Retinal pigment epithelial cell (primary cell): ENCODE measurements at places on chromosomes 6 and 20.

DNA sequence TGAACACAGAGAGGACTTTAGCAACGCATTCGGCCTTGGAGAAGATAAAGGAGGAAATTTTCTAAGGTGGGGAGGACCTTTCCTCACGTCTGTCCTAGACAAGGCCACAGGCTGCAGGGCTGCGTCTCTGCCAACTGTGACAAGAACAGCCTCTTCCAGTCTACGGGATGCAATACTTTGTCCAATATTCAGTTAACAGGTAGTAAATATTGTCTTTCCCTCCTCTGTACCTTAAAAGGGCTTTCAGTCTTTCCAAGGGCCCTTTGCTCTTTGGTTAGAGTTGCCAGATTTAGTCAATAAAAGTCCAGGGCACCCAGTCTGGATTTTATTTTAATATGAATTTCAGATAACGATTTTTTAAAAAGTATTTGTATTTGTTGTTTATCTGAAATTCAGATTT, 78.2 kb downstream of the ELOVL4 start:
- DNase-seq, result no peak

DNA sequence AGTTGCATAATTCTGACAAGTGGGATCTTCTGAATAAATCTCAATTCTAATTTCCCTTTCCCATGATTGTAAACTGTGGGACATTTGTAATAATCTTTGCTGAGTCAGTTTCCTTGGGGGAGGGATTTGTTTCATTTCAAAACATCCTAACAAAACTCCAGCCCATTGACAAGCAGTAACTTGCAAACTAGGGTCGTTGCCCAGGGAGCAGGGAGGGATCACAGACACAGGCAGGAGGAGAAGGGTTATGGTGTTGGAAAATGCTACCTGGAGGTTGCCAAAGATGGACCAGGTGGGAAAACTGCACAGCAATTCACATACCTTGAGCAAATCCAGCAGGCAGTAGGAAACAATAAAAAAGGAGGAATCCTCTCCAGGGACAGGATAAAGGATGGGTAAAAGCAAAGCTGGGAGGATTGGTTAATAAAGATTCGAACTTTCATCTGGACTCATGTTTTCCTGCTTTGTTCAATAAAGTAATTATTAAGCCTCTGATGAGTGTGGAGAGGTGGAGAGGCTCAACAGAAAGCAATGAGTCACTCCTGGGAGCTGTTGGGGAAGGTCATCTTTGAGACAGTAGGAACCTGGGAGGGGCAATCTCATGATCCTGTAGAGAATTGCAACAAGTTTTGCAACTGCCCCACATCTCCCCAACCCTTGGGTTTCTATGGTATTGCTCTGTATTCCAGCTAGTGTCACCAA, 87.3 kb upstream of the AKIRIN2 start:
- DNase-seq, result no peak

GRCh38 chr6:55069132-55069781, 105.1 kb upstream of the HCRTR2 start:
- peak; percentile 13 for DNase-seq

- no peak for DNase-seq
Measured at GRCh38 chr6:116741571-116741970, 23.9 kb downstream of the FAM162B start.

DNA sequence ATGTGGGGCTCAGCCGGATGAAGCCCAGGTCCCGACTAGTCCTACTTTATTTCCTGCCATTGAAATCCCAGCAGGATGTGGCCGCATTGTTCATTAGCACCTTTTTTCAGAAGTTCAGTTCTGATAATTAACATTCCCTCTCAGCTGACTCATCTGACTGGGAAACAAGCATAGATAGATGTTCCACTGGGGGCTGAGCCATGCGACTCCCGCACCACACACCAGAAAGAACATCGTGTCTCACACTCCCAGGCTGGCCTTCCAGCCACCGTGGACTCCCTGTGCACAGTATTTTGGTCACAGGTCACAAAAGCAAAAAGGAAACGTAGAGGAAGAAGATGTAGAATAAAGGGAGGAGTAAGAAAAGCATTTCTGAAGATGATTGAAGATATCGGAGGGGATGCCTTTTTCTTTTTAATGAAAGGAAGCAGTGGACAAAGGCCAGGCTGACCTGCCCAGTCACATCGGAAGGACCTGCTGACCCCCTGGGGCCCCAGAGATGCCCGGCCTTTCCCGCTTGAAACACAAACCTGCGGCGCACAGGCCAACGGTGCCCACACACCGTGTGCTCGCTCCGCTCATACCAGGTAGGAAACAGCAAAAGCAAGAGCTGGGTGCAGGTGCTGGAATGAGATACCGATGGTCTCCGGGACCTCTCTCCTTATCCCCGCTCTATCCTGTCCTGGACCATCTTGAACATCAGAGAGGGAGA, 11.8 kb downstream of the RPS6KA2 start:
- no peak for DNase-seq

DNA sequence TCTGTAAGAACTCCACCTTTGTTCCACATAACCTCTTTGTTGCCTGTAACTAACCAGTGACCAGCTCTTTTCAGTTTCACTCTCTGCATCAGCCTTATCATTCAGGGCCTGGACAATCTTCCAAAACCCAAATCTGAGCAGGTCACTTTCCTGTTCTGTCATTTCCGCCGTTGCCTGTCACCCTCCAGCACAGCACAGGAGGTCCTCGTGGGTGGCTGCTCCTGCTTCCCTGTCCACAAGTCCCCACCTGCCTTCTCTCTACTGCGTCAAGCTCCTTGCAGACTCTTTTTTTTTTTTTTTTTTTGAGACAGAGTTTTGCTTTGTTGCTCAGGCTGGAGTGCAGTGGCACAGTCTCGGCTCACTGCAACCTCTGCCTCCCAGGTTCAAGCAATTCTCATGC, 73.9 kb downstream of the MTHFD1L start:
- no peak for DNase-seq

GRCh38 chr20:63567386-63568169, 6.5 kb downstream of the HELZ2 start:
- no peak for DNase-seq

DNA sequence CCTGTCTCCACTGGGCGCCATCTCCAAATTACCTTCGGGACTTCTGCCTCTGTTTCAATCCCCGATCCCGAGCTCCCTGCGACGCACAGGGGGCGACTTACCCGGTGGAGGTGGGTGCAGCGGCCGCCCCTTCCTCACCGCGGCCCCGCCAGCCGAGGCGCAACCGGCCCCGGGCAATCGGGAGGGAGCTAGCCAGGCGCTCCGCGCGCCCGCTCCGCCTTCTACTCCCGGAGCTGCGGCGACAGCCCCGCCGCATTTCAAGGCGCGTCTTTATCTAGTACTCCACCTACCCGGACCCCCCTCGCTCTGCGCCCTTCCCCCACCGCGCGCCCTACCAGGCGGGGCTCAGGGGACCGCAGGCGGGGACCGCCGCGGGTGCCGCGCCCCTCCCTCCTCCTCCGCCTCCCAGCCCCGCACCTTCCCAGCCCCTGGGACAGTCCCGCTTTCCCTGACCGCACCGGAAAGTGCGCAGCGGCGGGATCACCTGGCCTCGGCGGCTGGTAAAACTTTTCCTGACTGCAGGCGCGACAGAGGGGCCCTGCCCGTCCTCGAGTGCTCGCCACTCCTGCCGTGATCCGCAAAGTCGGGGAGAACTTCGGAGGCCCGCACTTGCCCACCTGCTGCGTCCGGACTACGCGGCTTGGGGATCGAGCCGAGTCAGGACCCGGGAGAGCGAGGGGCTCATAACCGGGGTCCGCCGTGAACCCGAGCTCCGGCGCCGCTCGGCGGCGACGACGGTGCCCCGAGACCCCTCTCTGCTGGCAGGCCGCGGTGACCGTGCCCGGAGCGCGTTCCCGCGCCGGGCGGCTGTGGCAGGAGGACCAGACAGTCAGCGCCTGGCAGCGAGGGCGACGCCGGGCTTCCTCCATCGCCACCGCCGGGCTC, 8.0 kb upstream of the NKX2-2 start:
- DNase-seq, result no peak

DNA sequence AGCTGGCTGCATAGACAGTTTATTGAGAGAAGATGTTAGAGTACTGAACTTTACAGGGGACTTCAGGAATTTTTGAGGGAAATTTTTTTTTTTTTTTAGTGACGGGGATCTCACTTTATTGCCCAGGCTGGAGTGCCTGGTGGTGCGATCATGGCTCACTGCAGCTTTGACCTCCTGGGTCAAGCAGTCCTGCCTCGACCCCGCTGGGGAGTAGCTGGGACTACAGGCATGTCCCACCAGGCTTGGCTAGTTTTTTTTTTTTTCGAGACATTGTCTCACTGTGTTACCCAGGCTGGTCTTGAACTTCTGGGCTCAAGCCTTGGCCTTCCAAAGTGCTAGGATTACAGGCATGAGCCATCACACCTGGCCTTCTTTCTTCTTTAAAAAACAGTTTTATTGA, 10.8 kb upstream of the EFCAB8 start:
- DNase-seq, result no peak

DNA sequence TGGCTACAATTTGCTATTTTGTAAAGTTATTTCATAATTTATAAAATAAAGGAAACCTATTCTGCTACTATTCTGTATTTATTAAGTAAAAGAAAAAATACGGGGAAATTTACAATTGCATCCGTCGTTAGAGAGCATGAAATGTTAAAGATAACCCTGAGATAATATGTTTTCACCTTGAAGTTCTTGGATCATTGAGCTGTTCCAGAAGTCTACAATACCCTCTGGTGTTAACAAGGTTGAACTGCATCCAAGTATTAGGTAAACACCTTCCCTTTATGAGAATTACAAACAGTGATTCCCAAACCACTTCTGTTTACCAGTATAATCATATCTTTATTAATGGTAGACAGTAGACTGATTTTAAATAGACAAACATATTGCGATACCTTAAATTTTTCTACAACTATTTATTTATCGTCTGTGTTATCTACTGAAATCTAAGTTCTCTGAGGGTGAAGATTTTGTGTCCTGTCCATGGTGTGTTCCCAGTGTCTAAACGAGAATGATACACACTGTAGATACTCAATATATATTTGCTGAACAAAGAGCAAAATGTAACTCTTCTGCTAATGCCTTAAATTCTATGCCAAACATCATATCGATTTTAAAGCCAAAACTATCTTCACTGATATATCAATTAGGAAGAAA, 28.2 kb downstream of the TBC1D32 start:
- DNase-seq, result peak; percentile 12
